Osteocyte (in vitro differentiated cells): ENCODE measurements at places on chromosomes 5 and 9. TPM values are rescaled to one million over a fixed set of nuclear protein-coding genes. Genes with fewer than 3 reads are reported as not detected.

Gene KIF4B
- total RNA-seq: not detected in 2 replicates

Gene RGMB
- total RNA-seq: 111 and 116 TPM in 2 replicates

- no peak for DNase-seq
These were observed 12.6 kb upstream of the TCF7 start for GRCh38 chr5:134101686-134102439.

DNA sequence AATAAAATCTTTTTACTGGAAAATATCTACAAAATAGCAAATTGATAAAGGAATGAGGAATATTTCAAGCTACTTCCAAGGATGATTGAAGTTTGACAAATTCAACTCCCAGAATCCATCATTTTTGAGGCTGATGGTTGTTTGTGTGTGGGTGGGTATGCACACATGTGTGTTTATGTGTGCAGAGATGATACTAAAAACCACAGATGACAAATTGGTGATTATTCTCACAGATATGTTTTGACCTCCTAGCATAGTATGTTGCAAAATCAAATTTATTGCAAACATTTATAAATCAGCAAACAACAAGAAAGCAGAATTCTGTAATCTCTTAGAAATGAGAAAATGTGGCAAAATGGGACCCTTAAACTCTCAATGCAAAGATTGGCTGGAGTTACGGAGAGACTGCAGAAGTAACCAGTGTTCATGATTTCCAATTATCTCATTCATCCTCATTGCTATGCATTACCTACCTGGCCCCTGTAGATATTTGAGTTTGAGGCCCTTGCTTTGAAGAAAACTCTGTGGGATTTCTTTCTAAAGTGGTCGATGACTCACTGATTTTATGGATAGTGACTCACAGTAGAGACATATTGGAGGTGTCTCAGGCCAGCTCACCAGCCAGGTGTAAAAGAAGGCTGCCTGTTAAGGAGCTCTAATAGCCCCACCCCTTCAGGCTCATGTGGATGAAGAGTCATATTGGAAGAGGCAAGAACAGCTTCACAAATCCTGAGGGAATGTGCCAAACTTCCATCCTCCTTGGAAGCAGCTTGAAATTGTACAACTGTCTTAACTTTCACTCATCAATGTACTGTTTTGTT, 44.6 kb upstream of the TMC1 start:
- no peak for DNase-seq

- no peak for DNase-seq
These were observed 20.8 kb upstream of the CKMT2 start for GRCh38 chr5:81212211-81212751.

GRCh38 chr5:134249469-134250379, 23.9 kb upstream of the PPP2CA start:
- no peak for DNase-seq
